Activated CD4-positive, alpha-beta T cell treated with anti-CD3 and anti-CD28 coated beads, Interleukin-2, amount 50 U/mL, for 1 hour (primary cell): ENCODE measurements at places on chromosomes 3 and 15.
A peak's percentile ranks its signal among the peaks of the same experiment; 100 is the strongest.

GRCh38 chr3:136152176-136152843 is 43.8 kb downstream of the MSL2 start:
- no peak for DNase-seq

DNA sequence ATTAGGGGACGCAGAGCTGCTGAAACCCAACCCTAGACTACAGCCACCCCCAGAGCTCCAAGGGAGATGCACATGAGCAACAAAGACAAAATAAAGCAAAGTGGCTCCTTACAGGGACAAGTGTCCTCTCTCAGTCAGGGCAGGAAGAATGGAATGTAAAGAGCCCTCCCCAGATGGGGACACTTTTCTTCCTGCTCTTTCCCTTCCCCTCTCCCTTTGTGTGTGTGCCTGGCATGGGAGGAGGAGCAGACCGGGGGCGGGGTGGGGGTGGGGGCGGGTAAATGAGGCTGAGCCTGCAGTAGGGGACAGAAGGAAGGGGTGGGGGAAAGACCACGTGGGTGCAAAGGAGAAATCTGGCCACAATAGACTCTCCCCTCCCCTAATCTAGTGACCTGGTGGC is 37.4 kb downstream of the ACAA1 start:
- no peak for DNase-seq

- no peak for DNase-seq
Observed at GRCh38 chr3:120153294-120153693, 59.0 kb upstream of the GSK3B start.

DNA sequence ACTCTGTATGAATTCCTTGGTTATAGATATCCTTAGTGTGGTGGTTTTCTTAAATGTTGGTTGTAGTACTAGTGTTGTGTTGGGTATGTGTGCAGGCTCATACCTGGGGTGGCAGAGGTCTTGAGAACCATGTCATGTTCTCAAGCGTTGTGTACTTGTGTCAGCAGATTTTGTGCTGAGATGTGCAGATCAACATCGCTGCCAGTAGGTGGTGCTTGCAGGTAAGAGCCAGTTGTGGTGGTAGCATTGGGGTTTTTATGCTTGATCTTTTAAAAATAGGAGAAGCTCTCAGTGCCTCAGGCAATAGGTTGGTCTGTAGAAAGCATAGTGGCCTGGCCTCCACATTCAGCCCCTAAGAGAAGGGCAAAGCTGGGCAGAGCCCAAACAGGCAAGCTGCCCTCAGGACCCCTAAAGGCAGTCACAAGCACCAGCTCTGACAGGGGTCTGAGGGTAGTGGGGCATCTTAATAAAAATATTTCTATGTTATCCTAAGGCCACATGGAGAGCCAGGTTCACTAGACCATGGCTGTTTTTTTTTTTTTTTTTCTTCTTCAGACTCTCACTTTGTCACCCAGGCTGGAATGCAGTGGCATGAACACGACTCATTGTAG is 164.0 kb downstream of the IL20RB start:
- DNase-seq, result no peak

- DNase-seq, result no peak
Observed at GRCh38 chr15:71634820-71635560, 175.4 kb upstream of the NR2E3 start.

- peak; percentile 68 for DNase-seq
Observed at GRCh38 chr3:16842272-16843270, 42.2 kb upstream of the PLCL2 start.

GRCh38 chr15:48566668-48567067 is 78.8 kb downstream of the FBN1 start:
- no peak for DNase-seq

DNA sequence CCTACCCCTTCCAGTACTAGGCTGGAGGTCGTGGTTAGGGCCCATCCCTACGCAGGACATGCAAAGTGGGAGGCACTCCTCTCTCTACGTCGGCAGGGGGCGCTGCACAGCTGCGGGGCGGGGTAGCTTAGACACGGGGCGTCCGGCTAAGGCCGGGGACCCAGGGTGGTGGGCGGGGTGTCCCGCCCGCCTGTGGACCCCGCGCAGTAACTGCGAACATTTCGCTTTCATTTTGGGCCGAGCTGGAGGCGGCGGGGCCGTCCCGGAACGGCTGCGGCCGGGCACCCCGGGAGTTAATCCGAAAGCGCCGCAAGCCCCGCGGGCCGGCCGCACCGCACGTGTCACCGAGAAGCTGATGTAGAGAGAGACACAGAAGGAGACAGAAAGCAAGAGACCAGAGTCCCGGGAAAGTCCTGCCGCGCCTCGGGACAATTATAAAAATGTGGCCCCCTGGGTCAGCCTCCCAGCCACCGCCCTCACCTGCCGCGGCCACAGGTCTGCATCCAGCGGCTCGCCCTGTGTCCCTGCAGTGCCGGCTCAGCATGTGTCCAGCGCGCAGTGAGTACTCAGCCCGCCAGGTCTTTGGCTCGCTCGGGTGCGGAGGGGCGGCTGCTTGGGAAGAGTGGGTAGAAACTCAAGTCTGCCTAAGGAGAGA is at the start of gene IL12A:
Gene IL12A, plus strand, starts transcription at position 219 of the 655 bp plus-strand sequence.
- DNase-seq, result peak; percentile 78

DNA sequence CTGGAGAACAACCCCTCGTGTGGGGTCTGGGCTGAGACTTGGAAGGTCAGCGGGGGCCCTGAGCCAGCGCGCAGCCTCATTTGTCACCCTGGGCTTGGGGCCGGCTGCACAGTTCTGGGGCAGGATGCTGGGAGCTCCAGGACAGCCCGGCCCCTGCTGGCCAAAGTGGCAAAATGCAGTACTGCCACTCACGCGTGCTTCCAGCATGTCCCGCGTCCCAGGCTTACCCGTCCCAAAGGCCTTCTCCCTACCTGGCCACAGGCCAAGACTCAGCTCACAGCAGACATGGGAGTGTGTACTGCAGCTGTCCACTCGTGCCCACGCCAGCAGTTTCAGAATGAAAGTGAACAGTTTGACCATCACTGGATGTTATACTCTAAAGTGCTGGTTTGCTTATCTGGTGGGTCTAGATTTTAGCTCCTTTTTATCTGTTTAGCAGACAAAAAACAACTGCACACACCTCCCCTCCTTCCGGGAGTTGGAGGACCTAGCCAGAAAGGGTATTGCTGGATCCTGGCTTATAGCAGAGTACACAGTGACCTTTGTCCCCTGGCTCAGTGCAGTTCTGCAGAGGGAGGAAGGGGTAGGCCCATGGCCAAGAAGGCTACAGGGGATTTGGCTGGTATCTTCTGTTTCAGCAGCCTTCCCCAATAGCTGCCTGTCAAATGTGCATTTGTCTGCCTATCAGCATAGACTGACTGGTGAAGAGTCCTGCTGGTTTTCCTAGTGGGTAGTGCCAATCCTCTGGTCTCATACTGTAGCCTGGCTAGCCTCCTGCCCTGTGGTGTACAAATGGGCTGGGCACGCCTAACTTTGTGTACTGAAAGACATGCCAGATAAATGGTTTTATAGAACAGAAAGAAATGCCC is 23.2 kb upstream of the IP6K2 start:
- DNase-seq, result peak; percentile 47

GRCh38 chr15:26066896-26067295 is 203.8 kb upstream of the ATP10A start:
- no peak for DNase-seq

- no peak for DNase-seq
Observed at GRCh38 chr15:40398413-40398873, 7.2 kb upstream of the IVD start.

- no peak for DNase-seq
Observed at GRCh38 chr15:100591835-100592234, 10.1 kb downstream of the LINS1 start.

- DNase-seq, result no peak
Observed at GRCh38 chr15:25374143-25374542, 64.7 kb downstream of the UBE3A start.

GRCh38 chr15:77418391-77418965 is 1.4 kb downstream of the PEAK1 start:
- DNase-seq, result no peak

- DNase-seq, result peak; percentile 9
Observed at GRCh38 chr3:43855674-43856299, 165.0 kb downstream of the ABHD5 start.

GRCh38 chr15:100810229-100810628 is 69.4 kb upstream of the ALDH1A3 start:
- DNase-seq, result no peak

DNA sequence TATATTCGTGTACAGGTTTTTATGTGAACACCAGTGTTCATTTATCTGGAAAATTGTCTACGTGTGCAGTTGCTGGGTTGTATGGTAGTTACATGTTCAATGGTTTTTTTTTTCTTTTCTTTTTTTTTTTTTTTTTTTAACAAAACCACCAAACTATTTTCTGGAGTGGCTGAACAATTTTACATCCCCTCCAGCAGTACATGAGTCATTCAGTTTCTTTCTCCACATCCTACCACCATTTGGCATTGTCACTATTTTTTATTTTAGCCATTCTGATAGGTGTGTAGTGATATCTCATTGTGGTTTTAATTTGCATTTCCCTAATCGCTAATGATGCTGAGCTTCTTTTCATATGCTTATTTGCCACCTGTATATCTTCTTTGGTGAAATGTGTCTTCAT is 256.3 kb upstream of the EOMES start:
- DNase-seq, result no peak

DNA sequence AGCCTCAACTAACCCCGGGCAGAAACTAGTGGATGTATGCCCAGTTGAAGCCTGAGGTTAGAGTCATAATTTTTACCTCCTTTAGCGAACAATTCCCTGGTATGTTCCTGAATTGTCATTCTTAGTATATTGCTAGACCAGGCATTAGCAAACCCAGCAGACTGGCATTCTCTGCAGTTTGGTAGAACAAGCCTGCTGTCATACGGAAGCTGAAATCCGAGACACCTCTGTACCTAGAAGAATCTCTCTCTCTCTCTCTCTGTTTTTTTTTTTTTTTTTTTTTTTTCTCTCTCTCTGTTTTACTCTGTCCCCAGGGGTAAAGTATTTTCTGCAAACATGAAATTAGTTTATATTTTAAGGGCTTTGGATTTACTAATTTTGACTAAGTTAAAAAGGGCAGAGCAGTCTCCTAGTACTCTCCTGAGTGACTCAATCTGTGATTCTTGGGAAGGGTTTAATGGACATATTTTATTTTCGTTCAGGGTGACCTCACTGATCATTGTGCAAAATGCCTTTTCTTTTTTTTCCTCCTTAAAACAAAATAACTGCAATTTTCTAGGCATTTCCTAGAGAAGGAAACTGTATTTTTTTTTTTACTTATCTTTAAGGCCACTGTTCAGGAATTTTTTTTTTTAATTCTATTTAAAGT is 133.6 kb upstream of the ICE2 start:
- DNase-seq, result no peak

DNA sequence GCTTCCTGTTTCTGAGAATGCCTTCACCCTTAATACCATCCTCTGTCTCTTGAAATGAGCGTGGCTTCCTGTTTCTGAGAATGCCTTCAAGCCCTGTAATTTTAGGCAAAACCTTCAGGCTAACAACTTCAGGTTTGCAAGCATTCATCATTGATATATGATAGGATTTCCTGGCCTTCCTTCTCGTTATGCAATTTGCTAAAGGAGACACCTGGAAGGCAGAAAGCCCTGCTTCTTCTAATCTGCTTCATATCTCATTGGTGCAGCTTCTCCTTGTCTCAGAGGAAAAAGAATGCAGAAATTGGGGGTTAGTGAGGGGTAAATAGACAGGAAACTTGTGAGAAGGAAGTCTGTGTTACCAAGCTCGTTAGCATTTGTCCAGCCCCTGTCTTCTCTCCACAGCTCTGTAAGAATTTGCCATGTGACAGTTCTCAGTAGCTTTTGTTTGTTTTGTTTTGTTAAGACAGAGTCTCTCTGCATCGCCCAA is 7.3 kb downstream of the ARL6IP5 start:
- no peak for DNase-seq

DNA sequence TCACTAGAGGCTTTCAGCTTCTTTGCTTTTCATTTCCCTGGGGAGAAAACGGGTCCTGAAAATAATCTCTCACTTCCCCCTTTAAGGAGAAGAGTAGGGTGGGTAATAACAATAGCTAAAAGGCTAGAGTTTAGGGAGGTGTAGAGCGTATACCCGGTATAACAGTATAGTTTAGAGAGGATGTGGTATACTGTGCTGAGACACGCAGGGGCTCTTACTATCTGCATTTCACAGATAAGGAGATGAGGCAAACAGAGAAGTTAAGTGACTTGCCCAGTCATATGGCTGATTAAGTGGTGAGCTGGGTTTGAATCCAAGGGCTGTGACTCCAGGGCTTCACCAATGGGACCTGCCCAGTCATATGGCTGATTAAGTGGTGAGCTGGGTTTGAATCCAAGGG is 15.0 kb upstream of the KCNMB3 start:
- no peak for DNase-seq

GRCh38 chr15:89666858-89667705 is 11.8 kb upstream of the KIF7 start:
- DNase-seq, result no peak

DNA sequence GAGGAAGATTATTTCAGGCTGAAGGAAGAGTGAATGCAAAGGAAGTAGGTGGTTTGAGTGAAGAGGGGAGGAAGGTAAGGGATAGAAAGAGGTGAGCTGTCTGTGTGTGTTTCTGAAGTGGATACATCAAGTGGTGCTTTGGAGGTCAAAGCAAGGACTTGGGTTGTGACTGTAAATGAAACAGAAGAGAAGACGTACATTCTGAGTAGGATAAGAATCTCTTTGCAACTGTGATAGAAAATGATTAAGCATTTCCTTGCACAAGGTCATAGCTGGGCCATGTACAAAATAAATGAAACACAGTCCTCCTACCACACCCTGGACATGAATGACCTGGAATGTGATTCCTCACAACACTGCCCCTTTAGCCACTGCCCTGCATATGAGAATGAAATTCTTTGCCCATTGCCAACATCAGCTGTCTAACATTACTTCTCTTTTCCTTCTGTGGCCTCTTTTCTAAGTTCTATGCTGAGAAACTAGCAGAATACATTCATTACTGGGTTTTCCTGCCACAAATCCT is 28.3 kb upstream of the MINDY4B start:
- no peak for DNase-seq

GRCh38 chr15:54815556-54815955 is 381.2 kb downstream of the RSL24D1 start:
- no peak for DNase-seq

DNA sequence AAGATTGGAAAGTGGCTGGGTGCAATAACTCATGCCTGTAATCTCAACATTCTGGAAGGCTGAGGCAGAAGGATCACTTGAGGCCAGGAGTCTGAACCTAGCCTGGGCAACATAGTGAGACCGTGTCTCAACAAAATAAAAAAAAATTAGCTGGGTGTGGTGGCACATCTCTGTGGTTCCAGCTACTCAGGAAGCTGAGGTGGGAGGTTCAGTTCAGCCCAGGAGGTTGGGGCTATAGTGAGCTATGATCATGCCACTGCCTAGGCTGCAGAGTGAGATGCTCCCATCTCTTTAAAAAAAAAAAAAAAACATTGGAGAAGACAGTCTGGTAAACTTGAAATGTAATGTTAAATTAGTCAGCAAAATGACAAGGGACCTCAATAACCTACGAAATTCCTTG is 57.9 kb downstream of the STAG1 start:
- no peak for DNase-seq

DNA sequence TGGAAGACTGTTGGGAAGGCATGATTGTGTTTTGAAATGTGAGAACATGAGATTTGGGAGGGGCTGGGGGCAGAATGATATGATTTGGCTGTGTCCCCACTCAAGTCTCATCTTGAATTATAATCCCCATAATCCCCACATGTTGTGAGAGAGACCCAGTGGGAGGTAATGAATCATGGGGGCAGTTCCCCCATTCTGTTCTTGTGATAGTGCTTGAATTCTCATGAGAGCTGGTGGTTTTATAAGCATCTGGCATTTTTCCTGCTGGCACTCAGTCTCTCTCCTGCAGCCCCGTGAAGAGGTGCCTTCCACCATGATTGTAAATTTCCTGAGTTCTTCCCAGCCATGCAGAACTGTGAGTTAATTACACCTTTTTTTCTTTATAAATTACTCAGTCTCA is 430.5 kb downstream of the OTOL1 start:
- DNase-seq, result no peak
